Endothelial cell (in vitro differentiated cells): ENCODE measurements at places on chromosomes 7 and 10. TPM values are rescaled to one million over a fixed set of nuclear protein-coding genes. Genes with fewer than 3 reads are reported as not detected.

GRCh38 chr10:29756451-29756850 lies 121.7 kb upstream of the SVIL start:
- no peak overlapping the region for H3K4me3 ChIP-seq
- H3K27me3 ChIP-seq, result no peaks in the 10 kb centered on the region
- no peaks in the 10 kb centered on the region for H3K36me3 ChIP-seq
- no peak overlapping the region for H3K27ac ChIP-seq

- no peak overlapping the region for H3K27ac ChIP-seq
- no peak for DNase-seq
- H3K4me3 ChIP-seq, result no peak overlapping the region
Observed at GRCh38 chr7:55070271-55070743, 51.5 kb downstream of the EGFR start.

Gene NEUROG3
- not detected for total RNA-seq

DNA sequence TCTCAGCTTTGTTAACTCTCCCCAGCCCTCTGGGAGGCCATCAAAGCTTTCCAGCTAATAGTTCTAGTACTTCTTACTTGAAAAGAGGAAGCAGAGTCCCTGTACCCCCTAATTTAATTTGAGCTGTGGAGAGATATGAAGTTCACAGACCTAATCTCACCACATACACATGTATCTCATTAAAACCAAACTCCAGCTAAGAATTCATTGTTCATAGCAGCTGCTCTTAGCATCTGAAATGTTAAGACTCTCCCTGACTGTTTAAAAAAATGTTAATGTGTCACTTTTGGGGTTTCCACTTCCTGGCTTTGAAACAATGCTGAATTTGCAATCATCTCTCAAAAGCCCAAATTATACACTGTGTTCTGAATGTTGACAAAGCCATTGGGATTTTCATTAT lies 16.2 kb upstream of the MRC1 start:
- peaks cover 2% of the 10 kb centered on the region for H3K27me3 ChIP-seq
- no peak overlapping the region for H3K27ac ChIP-seq
- H3K4me3 ChIP-seq, result no peak overlapping the region
- peaks cover 7% of the 10 kb centered on the region for H3K4me1 ChIP-seq
- H3K36me3 ChIP-seq, result no peaks in the 10 kb centered on the region
- no peak for DNase-seq

DNA sequence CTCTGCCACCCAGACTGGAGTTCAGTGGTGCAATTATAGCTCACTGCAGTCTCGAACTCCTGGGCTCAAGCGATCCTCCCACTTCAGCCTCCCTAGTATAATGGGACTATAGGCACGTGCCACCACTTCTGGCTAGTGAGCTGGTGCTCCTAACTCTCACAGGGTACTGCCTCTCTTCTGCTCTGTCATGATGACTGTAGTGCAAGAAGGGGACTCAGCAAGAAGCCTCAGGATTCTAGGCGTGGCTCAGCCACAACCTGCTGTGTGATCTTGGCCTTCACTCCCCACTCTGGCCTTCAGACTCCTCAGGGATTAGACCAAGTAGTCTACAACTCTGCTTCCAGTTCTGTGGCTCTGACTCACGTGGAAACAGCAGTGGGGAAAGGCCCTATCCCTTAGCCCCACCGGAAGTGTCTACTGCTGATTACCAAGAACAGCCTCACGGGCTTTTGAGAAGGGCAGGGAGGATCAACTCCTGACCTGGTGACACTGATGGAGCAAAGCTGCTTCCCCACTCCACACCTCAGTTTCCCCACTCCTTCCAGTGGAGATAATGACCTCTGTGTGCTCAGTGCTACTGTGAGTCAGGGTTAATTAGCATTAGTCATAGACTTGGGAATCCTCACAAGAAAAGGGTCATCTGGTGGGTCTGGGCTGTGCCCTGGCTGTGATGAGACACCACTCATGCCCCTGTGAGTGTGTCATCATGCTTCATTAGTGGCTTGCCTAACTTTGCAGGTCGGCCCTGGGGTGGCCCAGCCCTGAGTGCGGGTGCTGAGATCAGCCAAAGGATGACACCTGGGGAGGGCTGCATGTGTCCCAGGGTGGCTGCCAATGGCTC lies 41.1 kb downstream of the ZC3HC1 start:
- peak overlapping the region; percentile 42 for H3K27ac ChIP-seq
- H3K27me3 ChIP-seq, result peaks cover 2% of the 10 kb centered on the region
- H3K36me3 ChIP-seq, result no peaks in the 10 kb centered on the region
- no peak for DNase-seq

GRCh38 chr10:130226012-130226411 lies 89.8 kb downstream of the GLRX3 start:
- peaks cover 4% of the 10 kb centered on the region for H3K36me3 ChIP-seq
